Fibroblast of lung (primary cell): ENCODE measurements at places on chromosomes 7 and 10. TPM values are rescaled to one million over a fixed set of nuclear protein-coding genes. Genes with fewer than 3 reads are reported as not detected.

GRCh38 chr10:129418496-129419225 lies 48.4 kb upstream of the MGMT start:
- DNase-seq = no peak

Gene CTBP2
- 72.1 and 91.0 TPM in 2 replicates for polyA plus RNA-seq

Gene MSMB
- not detected in 2 replicates for polyA plus RNA-seq

DNA sequence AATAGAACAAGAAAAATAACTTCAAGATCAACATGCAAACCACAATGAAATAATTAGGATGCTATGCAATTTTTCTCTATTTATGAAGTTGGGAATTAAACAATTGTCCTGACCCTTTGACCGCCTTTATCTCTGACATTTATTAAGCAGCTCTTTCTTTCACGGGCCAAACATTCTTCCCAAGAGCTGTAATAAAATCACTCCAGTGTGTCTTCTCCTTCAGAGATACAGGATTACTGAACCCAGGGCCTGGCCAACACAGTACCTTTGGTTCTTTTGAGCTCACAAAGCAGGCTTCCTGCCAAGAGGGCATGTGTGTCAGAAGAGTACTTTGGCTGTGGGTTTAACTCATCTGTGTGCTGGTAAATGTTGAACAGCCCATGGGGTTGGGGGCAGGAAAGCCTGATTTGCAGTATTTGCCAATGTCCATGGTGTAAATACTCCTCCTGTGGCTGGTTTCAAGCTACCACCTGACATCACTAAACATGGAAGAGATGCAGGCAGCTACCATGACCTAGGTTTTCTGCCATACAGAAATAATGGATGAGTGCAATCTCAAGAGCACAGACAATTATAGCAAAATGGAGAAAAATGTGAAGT lies 121.7 kb downstream of the FANK1 start:
- DNase-seq = peak; percentile 51

Gene EPHA1
- polyA plus RNA-seq = 0.05 and 0.09 TPM in 2 replicates

DNA sequence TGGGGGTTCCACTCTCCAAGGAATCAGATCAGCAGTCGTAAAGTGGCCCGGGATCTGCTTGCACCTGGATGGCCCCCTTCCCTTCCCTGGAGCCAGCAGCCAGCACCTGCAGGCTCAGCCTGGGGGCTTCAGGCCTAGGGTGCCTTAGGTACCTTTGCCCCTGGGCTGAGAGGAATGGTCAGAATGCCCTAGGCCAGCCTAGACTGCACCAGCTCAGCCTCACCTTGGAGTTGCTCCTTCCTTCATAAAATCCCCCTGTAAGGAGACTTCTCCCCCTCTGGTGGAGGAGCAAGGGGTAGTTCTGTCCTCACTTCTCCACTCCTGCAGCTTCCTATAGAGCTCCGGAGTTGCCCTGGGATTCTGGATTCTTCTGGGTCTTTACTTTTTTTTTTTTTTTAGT lies 32.4 kb upstream of the LBX1 start:
- DNase-seq = no peak

Gene BAMBI
- 2.9 and 17.8 TPM in 2 replicates for polyA plus RNA-seq

Gene MYL10
- polyA plus RNA-seq = not detected in 2 replicates

DNA sequence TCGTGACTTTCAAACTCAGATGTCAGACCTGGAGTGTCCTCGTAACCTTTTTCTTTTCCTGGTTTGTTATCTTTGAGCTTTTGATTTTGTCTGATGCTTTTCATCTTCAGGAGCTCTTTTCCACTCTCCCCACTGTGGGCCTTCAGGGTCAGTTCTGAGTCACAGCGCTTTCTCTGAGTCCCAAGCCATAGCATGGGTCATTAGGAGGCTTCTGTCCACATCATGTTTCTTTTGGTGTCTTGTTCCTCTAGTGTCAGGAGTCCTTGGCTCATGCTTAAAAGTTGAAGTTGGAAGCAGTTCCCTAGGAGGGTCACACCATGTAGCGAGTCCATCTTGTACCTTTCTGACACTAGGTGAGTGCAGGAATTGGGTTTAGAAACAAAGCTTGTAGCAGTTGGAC lies 40.3 kb downstream of the DAGLB start:
- no peak for DNase-seq

GRCh38 chr7:51090411-51090810 lies 226.2 kb downstream of the COBL start:
- no peak for DNase-seq

DNA sequence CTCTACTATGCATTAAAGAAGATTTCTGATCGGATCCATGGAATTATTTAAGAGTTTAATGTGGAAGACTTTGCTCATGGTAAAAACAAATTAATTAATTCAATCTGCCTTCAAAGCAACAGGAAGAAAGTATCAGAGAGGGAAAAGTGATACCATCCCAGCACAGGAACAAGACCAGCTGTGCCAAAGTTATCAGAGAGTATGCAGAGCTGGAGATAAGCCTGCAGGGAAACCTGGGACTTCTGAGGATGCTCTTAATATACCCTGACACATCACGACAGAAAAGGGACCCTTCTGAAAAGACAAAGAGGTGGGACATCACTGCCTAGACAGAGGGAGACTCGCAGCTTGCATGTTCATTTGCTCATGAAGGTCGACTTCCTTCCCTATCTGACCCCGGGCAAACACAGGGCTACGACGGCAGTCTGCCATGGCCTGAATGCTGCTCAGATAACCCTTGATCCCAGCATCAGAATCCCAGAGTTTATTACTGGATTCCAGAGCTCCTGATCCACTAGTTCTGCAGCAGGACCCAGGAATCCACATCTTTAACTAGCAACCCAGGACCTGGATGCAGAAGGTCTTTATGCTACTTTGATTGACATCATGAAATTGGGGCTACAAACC lies 29.5 kb downstream of the FAM171A1 start:
- DNase-seq = no peak

GRCh38 chr7:155423337-155424285 lies 34.3 kb upstream of the EN2 start:
- no peak for DNase-seq

Gene PLPP4
- 0.22 and 2.3 TPM in 2 replicates for polyA plus RNA-seq

GRCh38 chr7:73823257-73823656 lies 7.5 kb upstream of the CLDN4 start:
- no peak for DNase-seq

Gene FAM221A
- polyA plus RNA-seq = 1.1 and 1.5 TPM in 2 replicates

DNA sequence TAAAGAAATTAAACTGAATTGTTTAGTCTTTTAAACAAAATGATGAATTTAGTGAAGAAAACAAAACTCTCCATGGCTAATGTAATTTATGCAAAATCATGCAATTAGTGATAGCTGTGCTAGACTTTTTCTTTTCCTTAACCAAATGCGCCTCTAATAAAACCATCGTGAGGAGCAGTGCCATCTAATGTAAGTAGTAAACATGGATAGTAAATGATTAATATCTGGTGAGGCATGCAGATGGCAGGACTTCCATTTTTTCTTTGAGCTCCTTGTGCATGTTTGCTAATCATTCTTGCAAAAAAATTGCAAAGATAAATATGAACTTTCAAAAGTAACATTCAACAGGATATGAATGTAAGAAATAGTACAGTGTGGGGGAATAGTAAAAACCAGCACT lies 2.3 kb downstream of the INSYN2A start:
- DNase-seq = no peak

DNA sequence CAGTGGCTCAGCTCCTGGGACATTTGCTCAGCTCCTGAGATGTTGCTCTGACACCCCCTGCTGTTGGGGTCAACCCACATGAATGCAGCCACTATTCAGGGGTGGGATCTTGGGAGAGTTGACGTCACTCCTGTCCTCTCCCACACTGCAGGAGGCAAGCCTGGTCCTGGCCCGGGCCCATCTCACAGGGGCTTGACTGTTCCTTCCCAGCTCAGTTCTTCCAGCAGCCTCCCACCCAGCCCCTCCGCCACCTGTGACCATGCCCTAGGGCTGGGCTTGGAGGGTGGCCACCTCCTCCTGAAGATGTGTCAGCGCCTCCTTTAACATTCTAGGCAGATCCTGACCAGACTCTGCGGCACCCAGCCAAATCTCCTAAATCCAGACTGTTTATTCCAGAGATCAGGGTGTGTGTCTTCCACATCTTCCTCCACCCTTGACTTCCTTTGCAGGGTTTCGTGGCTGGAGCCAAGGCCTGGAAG lies 19.1 kb upstream of the OPALIN start:
- no peak for DNase-seq

Gene ADRB1
- polyA plus RNA-seq = not detected in 2 replicates

DNA sequence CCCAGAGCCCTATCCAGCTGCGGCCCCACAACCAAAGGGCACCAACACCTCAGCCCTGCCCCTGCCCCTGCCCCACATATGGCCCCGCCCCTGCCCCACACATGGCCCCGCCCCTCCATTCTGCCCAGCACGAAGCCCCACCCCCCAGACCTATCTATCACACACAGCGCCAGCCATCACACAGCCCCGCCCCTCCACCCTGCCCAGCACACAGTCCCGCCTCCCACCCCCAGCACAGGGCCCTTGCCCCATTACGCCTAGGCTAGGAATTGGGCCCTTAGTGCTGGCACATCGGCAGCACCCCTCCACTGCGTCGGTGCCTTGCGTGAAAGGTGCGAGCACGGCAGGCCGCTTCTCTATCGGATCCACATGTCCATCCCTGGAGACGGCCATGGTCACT lies 126.8 kb downstream of the MAD1L1 start:
- no peak for DNase-seq

Gene PDE1C
- polyA plus RNA-seq = 4.2 and 16.6 TPM in 2 replicates

DNA sequence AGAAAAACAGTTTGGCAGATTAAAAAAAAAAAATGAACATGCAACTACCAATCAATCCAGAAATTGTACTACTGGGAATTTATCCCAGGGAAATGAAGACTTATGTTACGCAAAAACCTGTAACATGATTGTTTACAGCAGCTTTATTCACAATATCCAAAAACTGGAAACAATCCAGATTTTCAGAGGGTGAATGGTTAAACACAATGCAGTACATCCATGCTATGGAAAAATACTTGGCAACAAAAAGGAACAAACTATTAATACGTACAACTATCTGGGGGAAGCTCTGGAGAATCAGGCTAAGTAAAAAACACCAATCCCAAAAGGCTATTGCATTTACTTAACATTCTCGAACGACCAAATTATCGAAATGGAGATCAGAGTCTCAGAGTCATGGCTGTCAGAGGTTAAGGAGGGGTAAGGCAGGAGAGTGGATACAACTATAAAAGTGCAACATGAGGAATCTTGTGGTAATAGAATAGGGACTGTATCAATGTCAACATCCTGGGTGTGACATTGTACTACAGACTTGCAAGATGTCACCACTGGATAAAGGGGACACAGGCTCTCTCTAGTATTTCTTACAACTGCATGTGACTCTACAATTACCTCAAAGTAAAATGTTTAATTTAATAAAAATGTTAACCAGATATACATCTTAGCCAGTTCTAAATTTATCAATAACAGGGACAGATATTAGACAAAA lies 21.5 kb upstream of the RUFY2 start:
- peak; percentile 46 for DNase-seq
